GM12878 (cell line): ENCODE measurements at places on chromosomes 11 and 22.

GRCh38 chr11:35723913-35724312, 61.3 kb downstream of the TRIM44 start:
- DNase-seq = no peak

- DNase-seq = no peak
Observed at GRCh38 chr22:23292453-23293350, 112.4 kb downstream of the BCR start.

- no peak for DNase-seq
Observed at GRCh38 chr11:3849297-3849874, 6.1 kb upstream of the STIM1 start.

GRCh38 chr22:46366801-46367706, 31.5 kb downstream of the TRMU start:
- no peak for DNase-seq

- no peak for DNase-seq
Observed at GRCh38 chr11:73654482-73655021, 8.2 kb downstream of the PLEKHB1 start.

DNA sequence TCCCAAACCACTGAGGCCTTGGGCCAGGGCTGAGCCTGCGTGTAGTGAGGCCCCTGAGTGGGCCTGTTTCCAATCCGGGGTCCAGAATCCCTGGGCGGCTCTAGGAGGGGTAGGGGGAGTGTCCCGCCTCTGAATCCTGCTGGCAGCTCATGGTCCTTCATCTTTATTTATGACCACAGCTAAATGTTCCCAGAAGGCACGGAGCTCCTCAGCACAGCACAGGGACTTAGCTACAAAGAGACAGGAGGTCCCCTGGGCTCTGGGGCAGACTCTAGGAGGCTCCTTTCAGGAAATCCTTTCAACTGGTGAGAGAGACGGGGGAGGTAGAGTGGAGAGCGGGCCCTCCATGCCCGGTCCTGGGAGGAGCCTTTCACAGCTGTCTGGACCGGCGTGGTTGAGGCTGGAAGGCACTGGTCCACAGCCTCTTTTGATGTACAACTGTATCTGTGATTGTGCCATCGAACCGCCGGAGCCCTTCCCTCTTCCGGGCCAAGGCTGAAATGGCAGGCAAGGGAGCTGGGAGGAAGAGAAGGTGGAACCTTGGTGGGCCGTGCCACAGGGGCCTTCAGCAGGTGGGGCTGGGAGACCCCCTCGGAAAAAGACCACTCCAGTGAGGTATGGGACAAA, 46.8 kb downstream of the SCUBE1 start:
- DNase-seq = no peak

DNA sequence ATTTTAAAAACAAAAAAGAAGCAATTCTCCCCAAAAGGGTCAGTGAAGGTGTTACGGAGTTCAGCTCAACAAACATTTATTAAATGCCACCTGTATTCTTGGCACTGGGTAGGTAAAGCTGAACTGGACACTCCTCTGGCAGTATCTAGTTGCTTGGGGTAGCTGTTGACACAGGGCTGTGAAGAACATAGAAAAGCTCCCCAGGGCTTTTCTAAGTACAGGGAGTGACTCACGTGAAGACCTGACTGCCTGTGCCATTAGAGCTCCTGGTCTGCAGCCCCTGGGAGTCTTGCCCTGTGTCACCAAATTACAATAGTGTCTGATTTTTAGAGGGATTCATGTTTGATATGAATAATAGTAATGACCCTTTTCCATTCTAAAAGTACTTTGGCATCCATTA, 43.6 kb downstream of the COA4 start:
- no peak for DNase-seq

GRCh38 chr22:37187552-37187890, 526 bp downstream of the C1QTNF6 start:
- no peak for DNase-seq

DNA sequence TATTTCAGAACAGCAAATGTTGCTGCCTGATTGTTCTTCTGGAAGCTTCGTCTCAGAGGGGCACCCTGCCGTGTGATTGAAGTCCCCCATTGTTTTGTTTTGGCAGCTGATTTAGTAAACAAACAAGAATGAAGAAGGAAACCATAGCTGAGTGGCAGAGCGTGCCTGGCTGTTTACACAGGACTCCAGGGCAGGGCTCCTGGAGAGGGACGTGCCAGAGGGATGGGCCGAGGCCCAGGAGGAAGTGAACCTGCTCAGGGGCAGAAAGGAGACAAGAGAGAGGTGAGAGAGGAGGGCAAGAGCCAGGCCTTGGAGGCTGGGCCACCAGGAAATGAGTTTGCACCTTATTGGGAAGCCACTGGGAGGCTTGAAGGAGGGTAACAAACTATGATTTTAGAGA, 85.5 kb upstream of the B3GAT1 start:
- no peak for DNase-seq
